8988T (cell line): ENCODE measurements at places on chromosomes 7 and 10.

DNA sequence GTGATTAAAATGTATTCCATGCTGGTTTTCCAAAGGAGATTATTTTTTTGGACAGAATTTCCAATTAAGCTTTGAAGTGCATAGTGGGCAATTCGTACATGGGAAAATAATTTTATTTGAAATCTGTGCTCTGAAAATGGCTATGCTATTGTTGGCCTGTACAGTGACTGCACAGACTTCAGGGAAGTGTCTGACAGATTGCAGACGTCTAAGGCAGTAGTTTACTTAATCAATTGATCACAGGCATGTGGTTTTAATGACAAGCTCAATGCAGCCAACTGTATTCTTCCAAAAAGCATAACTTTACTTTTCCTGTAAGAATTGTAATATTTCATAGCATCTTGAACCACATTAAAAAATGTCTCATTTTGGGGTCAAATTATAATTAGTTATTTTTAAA lies 102.0 kb downstream of the SEMA3C start:
- DNase-seq = no peak

GRCh38 chr10:90658791-90659190 lies 199.0 kb downstream of the HTR7 start:
- DNase-seq = no peak

- no peak for DNase-seq
These were observed 217.2 kb upstream of the MKLN1 start for GRCh38 chr7:131110297-131111080.

DNA sequence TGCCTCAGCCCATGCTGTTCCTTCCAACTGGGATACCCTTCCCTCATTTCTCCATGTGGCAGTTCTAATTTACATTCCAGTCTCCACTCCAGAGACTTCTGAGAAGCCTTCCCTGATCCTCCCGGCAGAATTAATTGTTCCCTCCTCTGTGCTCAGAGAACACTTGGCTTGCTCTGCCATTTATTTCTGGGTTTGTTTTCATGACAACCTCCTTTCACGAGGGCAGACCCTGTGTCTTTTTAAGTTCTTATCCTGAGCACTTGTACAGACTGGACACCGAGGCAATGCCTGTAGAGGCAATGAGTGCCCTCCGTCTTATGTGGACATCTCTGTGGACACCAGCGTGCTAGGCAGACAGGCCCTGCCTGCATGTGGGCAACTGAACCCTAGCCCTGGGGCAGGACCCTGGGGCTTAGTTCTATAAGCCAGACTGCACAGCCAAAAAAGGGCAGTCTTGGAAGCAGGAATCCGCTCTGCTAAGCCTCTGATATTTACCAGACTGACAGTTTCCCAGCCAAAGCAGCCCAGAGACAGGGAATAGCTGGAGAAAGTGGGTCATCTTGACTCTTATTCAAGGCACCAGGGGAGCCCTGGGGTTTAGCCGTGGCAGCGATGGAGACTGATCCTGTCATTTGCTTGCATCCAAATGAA lies 474.0 kb downstream of the RPS24 start:
- DNase-seq = no peak

DNA sequence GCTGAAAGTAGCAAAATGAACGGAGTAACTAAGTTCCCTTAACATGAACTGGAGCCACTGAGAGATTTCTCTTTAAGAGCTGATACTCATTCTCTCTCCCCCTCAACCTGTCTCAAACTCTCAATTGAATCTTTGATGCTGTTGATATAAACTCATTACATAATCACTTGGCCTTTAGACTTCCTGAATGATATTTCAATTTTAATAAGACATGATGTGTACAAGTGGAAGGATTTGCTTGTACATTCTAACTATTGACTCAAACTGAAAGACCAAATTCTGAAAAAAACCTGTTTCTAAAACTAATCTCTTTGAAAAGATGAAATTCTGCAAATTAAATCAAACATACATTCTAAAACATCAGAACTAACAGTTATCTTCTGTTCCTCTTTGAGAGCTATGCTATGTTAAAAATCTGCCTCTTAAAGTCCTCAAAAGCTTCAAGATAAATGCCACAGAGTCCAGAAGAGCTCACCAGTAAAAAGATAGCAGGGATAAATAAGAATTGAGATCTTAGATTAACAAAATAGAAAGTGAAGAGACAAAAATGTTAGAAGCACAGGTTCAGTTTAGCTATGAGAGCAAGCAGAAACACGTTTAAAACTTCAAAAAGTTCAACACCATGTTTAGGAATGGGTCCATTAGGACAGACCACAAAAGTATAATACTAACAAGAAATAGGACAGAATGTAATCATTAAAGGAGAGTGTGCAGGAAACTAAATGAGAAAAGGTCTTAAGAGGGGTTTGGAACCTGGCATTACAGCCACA lies 46.1 kb downstream of the TNPO3 start:
- no peak for DNase-seq

GRCh38 chr10:11787374-11787773 lies 35.8 kb upstream of the PROSER2 start:
- DNase-seq = no peak

DNA sequence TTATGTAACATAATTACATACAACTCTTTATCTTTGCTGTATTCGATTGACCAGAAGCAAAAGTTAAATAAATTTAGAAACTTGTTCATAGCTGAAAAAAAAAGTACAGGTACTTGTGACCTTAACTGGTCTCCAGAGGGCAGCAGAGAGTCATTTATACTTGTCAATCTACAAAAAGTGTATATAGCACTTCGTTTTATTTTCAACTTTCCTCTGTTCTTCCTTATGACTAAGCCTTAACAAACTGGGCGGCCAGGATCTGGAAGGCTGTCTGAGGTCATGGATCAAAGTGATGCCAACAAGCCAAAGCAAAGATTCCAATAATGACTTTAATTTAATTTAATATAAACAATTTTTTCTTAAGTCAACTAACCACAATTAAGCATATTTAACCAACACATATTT lies 29.8 kb downstream of the C10orf67 start:
- no peak for DNase-seq

DNA sequence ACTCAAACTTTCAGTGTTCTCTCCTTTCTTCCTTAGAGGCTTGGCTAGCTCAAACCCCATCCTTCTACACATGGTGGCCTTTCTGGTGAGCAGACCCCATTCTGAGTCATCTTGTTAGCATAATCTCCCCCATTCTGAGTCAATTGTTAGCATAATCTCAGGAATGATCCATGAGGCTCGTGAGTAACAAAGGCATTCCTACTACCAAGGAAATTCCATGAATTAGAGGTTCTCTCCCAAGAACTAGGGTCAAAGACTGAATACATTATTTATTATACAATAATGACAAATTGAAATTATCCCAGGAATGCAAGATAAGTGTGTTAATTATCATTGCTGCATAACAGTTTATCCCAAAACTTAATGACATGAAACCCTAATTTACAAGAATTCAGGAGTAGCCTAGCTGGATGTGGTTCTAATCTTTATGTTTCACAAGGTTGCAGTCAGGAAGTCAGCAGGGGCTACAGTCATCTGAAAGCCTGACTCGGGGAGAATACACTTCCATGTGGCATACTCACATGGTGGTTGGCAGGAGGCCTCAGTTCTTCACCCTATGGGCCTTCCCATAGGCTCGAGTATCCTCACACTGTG lies 100.2 kb downstream of the MMRN2 start:
- no peak for DNase-seq

GRCh38 chr10:107409522-107409921 lies 245.0 kb upstream of the SORCS1 start:
- DNase-seq = no peak

DNA sequence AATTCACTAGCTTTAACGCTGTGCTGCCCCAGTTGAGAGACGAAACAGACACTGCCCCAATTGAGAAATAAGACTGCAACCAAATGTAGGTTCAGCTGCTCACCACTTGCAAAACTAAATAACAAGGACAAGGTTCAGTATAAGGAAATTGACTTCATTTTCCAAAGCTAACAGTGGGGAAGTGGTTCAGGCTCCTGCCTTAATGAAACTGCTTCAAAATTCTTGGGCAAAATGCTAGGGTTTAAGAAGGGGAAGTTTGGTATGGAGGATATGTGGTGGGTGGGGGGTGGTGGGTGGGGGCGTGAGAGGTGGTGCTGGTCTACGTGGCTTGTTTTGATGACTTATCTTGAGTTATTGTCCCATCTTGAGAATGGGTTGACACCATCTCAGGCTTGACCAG lies 21.8 kb downstream of the MRPL32 start:
- DNase-seq = no peak

- DNase-seq = no peak
These were observed 1002.3 kb upstream of the KCND2 start for GRCh38 chr7:119270644-119271043.

- DNase-seq = no peak
These were observed 18.4 kb upstream of the MACROH2A2 start for GRCh38 chr10:70034232-70034631.

DNA sequence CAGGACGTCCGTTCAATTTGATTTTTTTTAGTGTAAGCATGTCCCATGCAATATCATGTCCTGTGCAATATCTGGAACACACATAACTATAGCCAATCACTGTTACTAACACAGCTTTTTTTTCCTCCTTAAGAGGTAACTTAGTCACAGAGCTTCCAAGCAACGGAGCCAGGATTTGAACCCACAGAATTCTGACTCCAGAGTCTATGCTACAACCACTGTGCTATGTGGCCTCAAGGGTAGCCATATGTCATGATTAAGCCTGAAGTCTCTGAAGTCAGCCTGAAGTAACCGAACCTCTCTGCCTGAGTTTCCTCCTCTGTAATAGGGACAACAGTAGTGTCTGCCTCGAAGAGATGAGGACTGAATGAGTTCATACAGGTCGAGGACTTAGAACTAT lies 42.2 kb upstream of the TCF7L2 start:
- DNase-seq = no peak

- no peak for DNase-seq
These were observed 1.8 kb downstream of the MARVELD1 start for GRCh38 chr10:97715259-97715874.

- no peak for DNase-seq
These were observed 33.2 kb downstream of the RBM28 start for GRCh38 chr7:128310499-128310898.

DNA sequence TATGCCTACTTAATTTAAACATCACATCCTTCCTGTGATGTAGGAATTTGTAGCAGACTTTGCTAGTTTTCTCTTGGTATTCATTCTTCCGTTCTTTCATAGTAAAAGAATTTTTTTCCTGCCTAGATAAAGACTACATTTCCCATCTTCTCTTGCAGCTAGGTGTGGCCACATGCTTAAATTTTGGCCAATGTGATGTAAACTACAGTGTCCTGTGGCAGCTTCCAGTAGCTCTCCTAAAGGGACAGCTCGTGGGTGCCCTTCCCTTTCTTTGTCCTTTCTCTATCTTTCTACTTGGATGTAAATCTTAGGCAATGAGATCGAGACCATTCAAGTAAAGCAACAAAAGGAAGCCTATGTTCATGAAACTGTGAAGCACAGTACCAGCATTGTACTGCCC lies 58.6 kb downstream of the ASAH2B start:
- no peak for DNase-seq

- no peak for DNase-seq
These were observed 58.2 kb upstream of the DGKB start for GRCh38 chr7:14960721-14961120.

DNA sequence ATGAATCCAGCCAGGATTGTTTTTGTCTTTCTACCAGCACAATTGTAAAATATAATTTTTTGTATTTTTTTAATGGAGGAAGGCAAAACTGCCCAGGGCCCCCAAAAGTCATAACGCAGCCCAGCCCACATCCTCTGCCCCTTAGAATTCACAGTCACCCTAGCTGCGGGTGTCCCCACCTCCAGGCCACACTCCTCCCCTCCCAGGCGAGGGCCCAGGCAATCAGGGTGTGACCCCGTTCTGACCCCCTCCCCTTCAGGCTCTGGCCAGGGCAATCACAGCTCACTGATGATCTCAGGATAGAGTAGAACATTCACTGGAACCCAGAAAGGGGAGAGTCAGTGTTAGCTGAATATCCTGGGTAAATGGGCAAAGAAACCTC lies 92.0 kb upstream of the MACROH2A2 start:
- no peak for DNase-seq

- DNase-seq = no peak
These were observed 208.3 kb downstream of the USP6NL start for GRCh38 chr10:11403116-11403515.

DNA sequence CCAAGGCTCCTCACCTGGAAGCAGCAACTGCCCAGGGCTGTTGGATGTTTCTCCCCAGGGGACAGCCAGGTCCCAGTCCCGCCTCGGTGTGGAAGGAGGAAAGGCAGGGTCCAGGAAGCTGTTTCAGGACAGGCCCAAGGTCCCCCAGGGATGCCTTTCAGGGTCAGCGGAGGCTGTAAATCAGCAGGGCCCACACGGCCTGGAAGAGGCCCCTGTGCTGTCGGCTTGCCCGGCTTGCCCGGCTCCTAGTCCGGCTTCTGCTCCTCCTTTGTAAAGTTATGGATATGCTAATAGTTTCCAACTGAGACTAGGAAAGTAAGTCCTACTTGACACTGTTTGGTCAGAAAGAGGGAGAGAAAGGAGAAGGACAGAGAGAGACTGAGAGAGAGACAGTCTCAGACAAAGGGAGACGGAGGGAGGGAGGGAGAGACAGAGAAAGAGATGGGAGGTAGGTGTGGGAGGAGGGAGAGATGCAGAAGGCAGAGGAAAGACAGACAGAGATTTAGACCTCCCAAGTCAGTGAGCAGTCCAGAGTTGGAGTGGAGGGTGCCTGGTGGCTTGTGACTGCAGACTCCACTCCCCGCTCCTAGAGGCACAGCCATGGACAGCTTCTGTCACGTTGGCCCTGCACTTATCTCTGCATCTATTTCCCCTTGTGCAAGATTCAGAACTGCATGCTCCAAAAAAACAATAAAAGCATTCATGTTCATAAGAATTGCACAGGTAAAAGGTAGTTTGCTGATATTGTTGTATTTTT lies 10.5 kb downstream of the IKZF1 start:
- no peak for DNase-seq

- no peak for DNase-seq
These were observed 261.0 kb upstream of the KLF6 start for GRCh38 chr10:4046030-4046429.

GRCh38 chr10:124145109-124145870 lies 51.9 kb upstream of the CHST15 start:
- DNase-seq = no peak
